ENCODE measurements at places on chromosomes 2 and 18.
A peak's percentile ranks its signal among the peaks of the same experiment; 100 is the strongest.

- H3K4me1 ChIP-seq, result no peaks in the 10 kb centered on the region
- H3K4me3 ChIP-seq, result no peak overlapping the region
- no peaks in the 10 kb centered on the region for H3K36me3 ChIP-seq
- H3K27me3 ChIP-seq, result peaks cover 2% of the 10 kb centered on the region
- DNase-seq, result no peak
Measured at GRCh38 chr2:1770566-1771380, 26.5 kb upstream of the PXDN start.

DNA sequence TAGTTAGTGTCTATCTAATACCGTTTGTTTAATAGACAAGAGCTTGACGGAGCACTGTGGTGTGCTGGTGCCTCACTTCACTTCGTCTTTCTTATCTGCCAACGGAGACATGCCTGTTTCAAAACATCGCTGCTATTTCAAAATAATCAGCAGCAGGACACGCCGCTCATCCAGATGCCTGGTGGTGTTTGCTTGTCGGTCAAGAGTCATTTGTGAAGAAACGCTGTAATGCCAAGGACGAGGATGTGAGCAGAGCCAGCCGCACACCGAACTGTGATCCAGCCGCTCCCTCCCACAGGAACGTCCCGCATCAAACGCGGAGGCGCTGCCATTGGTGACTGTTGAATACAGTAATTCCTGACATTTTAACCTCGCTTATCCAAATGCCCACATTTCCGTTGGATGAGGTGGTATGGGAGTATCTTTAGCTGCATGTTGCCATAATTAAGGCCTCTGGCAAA, 432.4 kb downstream of the FBXO15 start:
- H3K4me1 ChIP-seq, result no peaks in the 10 kb centered on the region
- no peaks in the 10 kb centered on the region for H3K27me3 ChIP-seq
- no peaks in the 10 kb centered on the region for H3K36me3 ChIP-seq
- no peak overlapping the region for H3K27ac ChIP-seq
- H3K4me3 ChIP-seq, result no peak overlapping the region

GRCh38 chr18:79345366-79345765, 50.4 kb upstream of the NFATC1 start:
- no peak overlapping the region for H3K27ac ChIP-seq
- no peak overlapping the region for H3K4me3 ChIP-seq
- no peaks in the 10 kb centered on the region for H3K4me1 ChIP-seq
- DNase-seq, result no peak
- H3K27me3 ChIP-seq, result no peaks in the 10 kb centered on the region

- H3K36me3 ChIP-seq, result no peaks in the 10 kb centered on the region
- H3K27me3 ChIP-seq, result peaks cover 5% of the 10 kb centered on the region
- H3K4me3 ChIP-seq, result no peak overlapping the region
Measured at GRCh38 chr2:233820774-233821105, 33.6 kb downstream of the HJURP start.

GRCh38 chr2:197229509-197230443, 80.8 kb downstream of the ANKRD44 start:
- peak overlapping the region; percentile 67 for H3K27ac ChIP-seq
- no peaks in the 10 kb centered on the region for H3K27me3 ChIP-seq
- H3K36me3 ChIP-seq, result peaks cover 3% of the 10 kb centered on the region
- no peak for DNase-seq
- peaks cover 80% of the 10 kb centered on the region for H3K4me1 ChIP-seq

- no peaks in the 10 kb centered on the region for H3K4me1 ChIP-seq
- no peaks in the 10 kb centered on the region for H3K36me3 ChIP-seq
- H3K4me3 ChIP-seq, result no peak overlapping the region
- no peaks in the 10 kb centered on the region for H3K27me3 ChIP-seq
- no peak for DNase-seq
Measured at GRCh38 chr18:42459873-42460272, 504.8 kb downstream of the PIK3C3 start.

- H3K36me3 ChIP-seq, result peaks cover 7% of the 10 kb centered on the region
- H3K4me3 ChIP-seq, result no peak overlapping the region
- H3K4me1 ChIP-seq, result peaks cover 22% of the 10 kb centered on the region
- H3K27me3 ChIP-seq, result no peaks in the 10 kb centered on the region
Measured at GRCh38 chr2:8157621-8158430, 524.0 kb upstream of the ID2 start.

GRCh38 chr2:120433816-120434290, 87.9 kb downstream of the INHBB start:
- no peak overlapping the region for H3K27ac ChIP-seq
- H3K4me1 ChIP-seq, result no peaks in the 10 kb centered on the region

GRCh38 chr2:3610881-3611505, 16.1 kb downstream of the COLEC11 start:
- peaks cover 3% of the 10 kb centered on the region for H3K27me3 ChIP-seq
- peaks cover 4% of the 10 kb centered on the region for H3K4me1 ChIP-seq
- no peak overlapping the region for H3K4me3 ChIP-seq

Measured in activated CD4-positive, alpha-beta memory T cell treated with anti-CD3 and anti-CD28 coated beads for 36 hours (primary cell).